Jurkat, Clone E6-1 (cell line): ENCODE measurements at places on chromosomes 2 and 18.

GRCh38 chr2:71939588-71940535, 207.8 kb downstream of the CYP26B1 start:
- DNase-seq = no peak

DNA sequence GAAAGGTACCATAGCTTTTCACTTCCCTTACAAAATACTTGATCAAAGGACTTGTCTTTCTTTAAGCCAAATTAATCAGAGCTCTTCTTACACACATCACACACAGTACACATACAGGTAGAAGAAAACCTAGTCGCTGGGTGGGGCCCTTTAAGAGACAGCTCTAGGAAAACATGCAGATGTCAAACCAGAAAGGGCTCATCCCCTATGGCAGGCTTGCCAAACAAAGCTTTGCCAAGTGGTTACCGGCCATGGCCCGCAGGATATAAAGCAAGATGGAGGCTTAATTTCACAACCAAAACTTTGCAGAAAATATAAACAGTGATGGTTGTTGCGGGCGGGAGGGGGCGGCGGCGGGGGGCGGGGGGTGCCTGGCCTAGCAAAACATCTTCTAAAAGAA, 2156.0 kb upstream of the PIK3C3 start:
- no peak for DNase-seq

GRCh38 chr2:149894760-149895159, 307.2 kb upstream of the MMADHC start:
- DNase-seq = peak; percentile 84

DNA sequence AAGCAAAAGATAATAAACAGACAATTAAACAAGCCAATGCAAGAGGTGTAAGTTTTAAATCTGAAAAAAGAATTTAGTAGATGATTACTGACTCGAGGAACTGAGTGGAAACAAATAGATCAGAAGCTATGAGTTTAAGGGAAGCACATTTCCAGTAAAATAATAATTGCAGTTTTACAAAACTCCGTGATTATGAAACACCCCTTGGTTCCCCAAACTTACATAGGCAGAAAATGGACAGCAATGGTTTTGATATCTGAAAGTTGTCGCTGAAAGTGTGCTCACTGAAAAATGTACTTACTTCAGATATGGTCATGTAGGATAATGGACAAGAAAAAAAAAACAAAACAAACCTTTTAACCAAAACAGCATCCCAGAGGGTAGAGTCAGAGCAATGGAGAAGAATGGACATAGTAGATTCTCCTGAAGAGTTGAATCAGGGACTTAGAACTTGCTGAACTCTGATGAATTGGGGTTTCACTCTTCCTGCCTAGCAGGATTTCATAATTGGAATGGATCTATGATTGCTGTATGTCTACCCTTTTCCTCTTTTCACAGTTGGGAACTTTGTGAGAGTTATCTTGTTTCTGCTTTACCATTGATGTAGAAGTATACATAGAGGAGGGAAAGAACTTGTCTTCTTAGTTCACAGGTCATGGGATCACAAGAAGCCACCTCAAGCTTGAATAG, 305.6 kb upstream of the ZEB2 start:
- DNase-seq = no peak

DNA sequence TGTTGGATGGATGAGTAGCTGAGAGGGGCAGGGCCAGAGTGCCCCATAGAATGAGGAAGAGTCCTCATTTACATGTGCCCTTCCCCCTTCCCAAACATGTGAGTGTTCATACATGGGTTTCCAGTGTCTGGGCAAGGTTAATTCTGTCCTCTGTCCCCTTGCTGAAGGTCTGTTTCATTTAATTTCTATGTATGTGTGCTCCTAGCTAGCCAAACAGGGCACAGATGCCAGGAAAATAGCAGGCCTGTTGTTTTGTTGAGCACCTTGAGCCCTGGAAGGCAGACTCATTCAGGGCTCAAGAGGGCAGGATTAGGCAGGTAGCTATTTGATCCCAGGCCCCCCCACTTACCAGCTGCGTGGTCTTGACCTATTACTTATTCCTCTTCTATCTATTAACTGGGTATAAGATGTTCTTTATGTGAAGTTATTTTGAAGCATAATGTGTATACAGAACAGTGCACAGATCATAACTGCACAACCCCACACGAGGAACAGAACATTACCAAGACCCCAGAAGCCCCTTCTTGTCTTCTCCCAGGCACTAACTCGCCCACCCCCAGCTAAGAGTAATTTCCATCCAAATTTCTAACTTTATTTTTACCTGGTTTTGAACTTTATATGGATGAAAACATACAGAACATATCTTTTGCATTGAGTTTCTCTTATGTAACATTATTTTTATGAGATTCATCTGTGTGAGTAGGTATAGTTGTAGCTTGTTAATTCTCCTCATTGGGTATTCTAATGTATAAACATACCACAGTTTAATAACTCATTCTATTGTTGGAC, 164.3 kb downstream of the RPIA start:
- no peak for DNase-seq

GRCh38 chr2:226544596-226545210, 254.9 kb downstream of the IRS1 start:
- no peak for DNase-seq

DNA sequence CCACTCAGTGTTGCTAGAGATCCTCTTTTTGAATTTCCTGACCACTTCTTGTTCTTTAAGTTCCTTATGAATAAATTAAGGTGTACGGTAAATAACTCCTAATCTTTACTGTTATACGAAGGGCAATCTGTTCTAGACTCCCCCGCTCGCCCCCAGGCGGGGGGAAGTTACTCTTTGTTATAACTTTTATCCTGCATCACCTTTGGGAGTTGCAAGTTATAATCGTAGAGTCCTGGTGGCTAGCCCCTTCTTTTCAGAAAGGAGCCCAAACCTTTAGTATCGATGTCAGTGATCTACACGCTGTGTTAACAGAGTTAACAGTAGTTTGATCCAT, 652 bp downstream of the GCA start:
- no peak for DNase-seq
